T-helper 2 cell (primary cell): ENCODE measurements at places on chromosomes 7 and 10.

GRCh38 chr7:90092506-90092905, 61.8 kb upstream of the STEAP1 start:
- no peak for DNase-seq

DNA sequence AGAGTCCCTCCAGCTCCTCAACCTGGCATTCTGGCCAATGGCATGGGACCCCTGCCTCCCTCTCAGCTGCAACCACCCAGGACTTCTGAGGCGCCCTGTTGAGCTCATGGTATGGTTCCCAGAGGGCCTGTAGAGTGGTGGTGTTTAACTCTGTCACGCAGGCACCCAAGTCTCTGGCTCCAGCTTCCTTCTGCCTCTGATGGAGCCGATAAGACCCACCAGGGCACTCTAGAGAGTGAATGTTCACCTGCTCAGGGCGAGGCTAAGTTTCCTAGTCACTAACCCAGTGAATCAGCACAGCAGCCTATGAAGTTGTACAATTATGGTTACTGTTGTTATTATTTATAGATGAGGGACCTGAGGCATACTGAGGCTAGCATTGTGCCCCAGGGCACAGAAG, 120.4 kb downstream of the ZMIZ1 start:
- DNase-seq = no peak

- DNase-seq = no peak
Measured at GRCh38 chr10:5297466-5297865, 67.3 kb upstream of the UCN3 start.

- DNase-seq = no peak
Measured at GRCh38 chr7:18570890-18571478, 75.4 kb downstream of the HDAC9 start.

DNA sequence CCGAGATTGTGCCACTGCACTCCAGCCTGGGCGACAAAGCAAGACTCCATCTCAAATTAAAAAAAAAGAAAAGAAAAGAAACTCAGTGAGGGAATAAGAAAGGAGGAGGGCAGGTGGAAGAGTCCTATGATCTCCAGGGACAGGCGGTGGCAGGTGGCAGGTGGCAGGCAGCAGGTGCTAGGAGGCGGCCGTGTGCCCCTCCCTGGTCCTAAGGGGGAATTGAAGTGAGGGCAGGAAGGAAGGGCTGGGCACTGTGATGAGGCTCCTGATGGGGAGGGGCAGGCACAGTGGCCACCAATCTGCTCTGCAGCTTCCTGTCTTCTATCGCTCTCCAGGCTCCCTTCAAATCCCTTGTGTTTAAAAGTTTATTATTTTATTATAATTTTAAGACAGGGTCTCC, 41.2 kb upstream of the UBE3C start:
- no peak for DNase-seq

DNA sequence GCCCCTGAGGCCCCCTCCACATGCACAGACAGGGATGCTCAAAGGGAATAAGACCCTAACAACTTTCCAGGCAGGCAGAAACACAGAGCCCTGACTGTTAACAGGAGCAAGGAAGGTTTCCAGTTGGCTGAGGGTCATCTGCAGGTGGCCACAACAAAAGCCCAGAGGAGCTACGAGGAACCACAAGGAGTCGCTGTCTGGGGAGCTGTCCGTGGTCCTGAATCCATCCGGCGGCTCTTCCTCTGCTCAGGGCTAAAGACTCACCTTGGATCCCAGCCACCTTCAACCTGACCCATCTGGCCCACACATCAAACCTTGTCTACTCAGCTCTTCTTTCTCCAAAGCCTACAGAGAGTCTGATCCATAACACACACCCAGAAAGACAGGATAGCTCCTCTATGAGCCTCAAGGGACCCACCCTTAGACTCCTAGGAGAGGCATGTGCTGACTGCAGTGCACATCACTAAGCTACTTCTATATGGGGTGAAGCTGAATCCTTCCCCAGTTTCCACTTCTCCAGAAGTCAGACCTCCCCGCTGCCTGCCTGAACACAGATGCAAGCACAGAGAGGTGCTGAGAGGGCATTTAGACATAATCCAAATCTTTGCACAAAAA, 104.0 kb downstream of the SLIT1 start:
- DNase-seq = peak; percentile 29
